ENCODE measurements at places on chromosomes 12 and 14.
A peak's percentile ranks its signal among the peaks of the same experiment; 100 is the strongest.

GRCh38 chr12:119682639-119683252, 14.8 kb downstream of the PRKAB1 start:
- DNase-seq = no peak

DNA sequence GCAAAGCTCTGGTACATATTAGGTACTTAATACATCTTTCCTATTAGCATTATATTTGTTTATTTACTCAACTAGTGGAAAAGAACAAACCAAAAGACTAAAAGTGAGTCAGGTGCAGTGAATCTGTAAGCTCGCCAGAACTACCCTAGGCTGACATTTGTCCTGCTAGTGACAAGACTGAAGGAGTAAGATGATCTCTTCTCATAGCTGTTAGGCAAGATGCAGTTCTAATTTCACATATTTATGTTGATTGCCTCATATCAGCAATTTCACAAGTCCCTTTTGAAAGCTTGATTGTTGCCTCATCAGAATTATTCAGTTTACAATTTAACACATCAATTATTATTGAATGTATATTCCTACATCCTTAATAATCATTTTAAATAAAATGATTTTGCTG, 293.0 kb upstream of the NAV3 start:
- DNase-seq = no peak

DNA sequence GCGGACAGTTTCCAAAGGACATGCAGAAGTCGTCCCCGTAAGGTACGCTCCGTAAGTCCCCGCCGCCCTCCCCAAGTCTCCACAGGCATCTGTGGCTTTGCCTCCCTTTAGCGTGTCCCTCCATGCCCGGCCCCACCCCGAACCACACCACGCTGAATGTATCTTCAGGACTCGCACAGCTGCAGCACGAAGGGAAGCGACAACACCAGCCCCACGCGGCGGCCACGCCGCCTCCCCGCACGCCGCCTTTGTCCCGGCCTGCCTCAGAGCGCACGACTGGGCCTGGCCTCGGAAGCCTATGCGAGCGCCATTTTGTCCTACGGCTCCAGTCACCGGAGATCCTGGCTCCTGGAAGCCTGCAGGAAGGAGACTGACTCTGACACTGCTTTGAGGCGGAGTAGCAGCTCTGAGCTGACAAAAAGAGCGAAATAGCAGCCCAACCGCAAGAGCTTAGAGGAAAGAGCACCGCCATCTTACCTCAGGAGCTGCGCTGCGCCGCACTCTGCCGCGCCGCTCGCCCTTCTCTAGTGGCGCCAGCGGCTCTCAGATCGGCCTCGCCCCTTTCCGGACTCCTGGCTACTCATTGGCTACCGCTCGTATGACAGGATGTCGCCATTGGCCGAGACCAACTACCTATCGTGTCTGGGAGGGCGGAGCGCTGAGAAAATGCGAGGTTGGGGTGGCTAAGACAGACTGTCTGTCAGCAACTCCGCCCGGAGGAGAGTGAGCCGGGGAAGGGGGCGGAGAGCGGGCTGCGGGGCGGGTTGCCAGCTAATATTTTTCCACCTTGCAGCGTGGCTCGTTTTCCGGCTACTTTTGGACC, at the start of gene KANSL2:
Gene KANSL2, minus strand, starts transcription at position 529 of the 823 bp plus-strand sequence. CDS start 606 bp downstream, outside the sequence.
- DNase-seq = peak; percentile 92

DNA sequence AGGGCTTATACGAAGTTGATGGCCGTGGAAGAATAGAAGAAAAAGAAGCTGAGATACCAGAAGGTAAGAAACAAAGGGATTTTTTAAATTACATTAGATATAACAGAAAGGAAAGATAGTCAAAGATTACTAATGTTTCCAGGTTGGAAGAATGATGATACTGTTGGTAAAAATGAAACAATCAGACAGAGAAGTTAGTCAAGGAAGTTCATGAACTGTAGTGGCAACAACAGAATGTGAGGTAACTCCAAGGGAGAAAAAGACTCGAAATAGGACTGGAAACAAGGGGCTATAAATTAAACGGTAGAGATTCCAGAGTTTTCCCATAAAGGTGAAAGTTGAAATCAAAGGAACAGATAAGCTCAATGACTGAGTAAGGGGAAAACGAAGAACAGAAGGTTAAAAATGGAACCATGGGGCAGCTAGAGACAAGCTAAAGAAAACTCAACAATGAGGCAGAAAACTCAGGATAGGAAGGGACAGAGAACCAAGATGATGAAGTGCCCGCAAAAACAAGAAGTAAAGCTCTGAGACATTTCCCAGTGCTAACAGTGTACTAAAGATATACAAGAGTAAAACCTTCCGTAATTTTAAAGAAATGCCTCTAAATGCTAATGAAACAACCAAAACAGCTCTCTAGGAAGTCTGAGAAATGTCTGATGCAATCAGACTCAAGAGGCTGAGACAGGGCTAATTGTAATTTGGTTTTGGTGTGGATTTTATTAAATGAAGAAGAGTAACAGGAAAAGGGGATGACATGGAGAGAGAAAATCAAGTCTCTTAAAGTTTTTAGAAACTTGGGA, 70.0 kb downstream of the PPP2R5E start:
- no peak for DNase-seq

GRCh38 chr14:69648480-69649451, 37.4 kb downstream of the SUSD6 start:
- DNase-seq = no peak
